ENCODE measurements at places on chromosomes 4 and X. TPM values are rescaled to one million over a fixed set of nuclear protein-coding genes. Genes with fewer than 3 reads are reported as not detected.

DNA sequence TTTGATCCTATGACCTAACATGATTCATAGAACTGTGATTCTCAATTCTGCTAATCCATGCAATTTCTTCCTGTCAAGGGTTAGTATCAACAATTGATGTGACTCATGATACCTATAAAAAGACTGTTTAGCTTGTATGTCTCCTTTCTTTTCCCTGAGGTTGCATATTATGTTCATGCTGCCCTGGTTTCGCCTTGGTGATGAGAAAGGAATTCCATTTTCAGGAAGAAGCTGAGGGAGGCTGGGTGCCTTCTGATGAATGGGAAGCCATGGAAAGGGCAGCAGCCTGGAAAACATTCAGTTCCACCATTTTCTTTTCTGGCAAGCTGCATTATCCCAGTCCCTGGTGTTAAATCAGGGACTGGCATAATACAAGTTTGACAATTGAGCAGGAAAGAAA, 976.5 kb downstream of the RPA4 start:
- DNase-seq = no peak

DNA sequence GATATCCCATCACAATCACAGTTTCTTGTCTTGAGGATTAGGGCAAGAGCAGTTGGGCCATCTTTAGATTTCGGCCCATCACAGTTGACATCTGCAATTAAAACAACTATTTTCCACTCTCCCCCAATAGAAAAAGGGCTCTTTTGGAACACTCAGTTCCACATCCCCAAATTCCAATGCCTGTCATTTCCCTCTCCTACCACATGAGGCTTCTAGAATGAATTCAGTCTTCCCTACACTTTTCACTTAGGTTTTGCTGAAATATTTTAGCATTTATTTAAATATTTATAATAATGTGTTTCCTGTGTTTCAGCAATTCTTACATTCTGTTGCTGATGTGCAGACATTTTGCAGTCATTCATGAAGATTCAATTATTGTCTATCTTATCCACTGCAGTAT, 118.4 kb downstream of the COX18 start:
- DNase-seq = no peak

- peak; percentile 40 for DNase-seq
Observed at GRCh38 chr4:183571350-183571941, 66.6 kb downstream of the ING2 start.

The ERCC6L gene
- total RNA-seq = 0.22 TPM

GRCh38 chrX:43718956-43719355, 62.9 kb downstream of the MAOA start:
- no peak for DNase-seq

DNA sequence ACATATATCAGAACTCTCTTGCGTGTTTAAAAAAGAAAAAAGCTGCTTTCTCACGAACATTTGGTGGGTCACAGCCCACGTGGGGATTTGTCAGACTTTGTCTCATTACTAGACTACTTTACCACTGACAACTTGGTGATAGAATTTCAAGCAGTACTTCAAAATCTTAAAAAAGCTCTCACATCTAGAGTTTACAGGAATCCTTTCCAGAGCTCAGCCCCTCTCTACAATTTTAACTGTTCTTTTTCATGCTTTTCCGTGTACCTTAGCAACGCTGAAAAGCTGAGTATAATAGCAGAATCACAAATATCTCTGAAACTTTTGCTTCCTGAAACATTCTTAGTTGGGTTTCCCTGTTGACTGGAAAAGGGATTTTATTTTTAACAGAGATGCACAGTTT, 50.2 kb downstream of the SMAD1 start:
- DNase-seq = no peak

DNA sequence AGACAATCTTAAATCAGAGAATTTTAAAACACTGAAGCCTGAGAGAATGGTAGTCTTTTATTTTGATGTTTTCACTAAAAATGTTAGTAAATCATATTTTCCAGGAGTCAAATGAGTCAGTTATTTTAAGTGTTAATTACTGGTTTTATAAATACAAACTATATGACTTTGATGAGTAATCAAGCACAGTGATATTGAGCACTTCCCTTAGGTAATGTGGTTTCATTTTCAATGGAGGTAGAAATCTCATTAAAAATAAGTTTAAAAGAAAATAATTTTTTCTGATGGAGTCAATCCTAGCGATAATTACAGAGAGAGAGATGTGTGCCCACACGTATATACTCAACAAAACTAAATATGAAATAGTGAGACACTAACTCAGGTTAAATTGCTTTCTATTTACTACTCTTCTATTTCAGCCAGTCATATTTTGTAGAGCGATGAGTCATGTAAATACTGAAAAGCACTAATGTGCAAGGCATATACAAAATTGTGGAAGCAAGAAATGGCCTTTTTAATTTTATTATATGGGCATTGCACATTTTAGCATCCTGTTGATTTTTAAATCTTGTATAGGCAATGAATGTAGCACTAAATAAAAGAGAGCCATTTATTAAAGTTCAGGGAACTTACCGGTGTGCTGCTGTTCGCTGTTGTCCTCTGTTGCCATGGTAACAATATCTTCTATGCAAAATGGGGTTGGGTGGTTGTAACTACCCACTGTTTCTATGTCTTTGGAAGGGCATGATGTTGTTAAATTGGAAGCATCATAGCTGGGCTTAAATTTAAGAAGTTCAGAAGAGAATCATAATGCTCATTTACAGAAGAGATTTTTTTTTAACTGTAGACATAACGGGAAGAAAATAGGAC, 513.7 kb downstream of the TLL1 start:
- no peak for DNase-seq

Data from mucosa of descending colon (tissue), 3 donors.